Cerebellum (tissue), 4 donors: ENCODE measurements at places on chromosomes 7 and 10. TPM values are rescaled to one million over a fixed set of nuclear protein-coding genes. Genes with fewer than 3 reads are reported as not detected.

DNA sequence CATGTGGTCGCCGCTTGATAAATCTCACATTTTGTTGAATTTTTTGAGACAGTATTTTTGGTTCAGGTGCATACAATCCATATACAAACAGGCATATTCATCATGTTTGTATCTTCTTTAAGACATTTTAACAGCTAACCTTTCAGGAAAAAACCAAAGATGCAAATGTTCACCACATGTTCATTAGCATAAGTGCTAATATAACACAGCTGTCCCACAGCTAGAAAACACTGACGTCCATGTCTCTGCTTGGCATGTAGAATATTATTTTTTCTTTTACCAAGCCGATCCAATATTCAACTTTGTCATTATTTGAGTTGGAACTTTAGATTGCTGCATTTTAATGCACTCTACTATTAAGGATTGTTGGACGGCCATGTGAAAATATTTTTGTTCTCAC, 31.2 kb downstream of the BMPER start:
- no peak for DNase-seq

- DNase-seq: no peak
These were observed 234.3 kb downstream of the CACNA2D1 start for GRCh38 chr7:82209179-82209747.

GATA3 gene
- total RNA-seq: 0.09 TPM

- no peak for DNase-seq
These were observed 7.6 kb upstream of the GRID2IP start for GRCh38 chr7:6558837-6559236.

- DNase-seq: no peak
These were observed 167.2 kb downstream of the MAD1L1 start for GRCh38 chr7:2065528-2065927.

GRCh38 chr7:115789901-115790300, 240.7 kb downstream of the TFEC start:
- DNase-seq: no peak

- DNase-seq: no peak
These were observed 27.6 kb downstream of the SGPL1 start for GRCh38 chr10:70843333-70843732.

GRCh38 chr7:73718905-73719805, at the start of gene STX1A:
TSS of gene STX1A (minus strand) at chr7:73719669. CDS start at chr7:73719631, 38 bp downstream.
- peak; percentile 92 for DNase-seq

- no peak for DNase-seq
These were observed 97.7 kb upstream of the MTPN start for GRCh38 chr7:136074843-136075242.

DNA sequence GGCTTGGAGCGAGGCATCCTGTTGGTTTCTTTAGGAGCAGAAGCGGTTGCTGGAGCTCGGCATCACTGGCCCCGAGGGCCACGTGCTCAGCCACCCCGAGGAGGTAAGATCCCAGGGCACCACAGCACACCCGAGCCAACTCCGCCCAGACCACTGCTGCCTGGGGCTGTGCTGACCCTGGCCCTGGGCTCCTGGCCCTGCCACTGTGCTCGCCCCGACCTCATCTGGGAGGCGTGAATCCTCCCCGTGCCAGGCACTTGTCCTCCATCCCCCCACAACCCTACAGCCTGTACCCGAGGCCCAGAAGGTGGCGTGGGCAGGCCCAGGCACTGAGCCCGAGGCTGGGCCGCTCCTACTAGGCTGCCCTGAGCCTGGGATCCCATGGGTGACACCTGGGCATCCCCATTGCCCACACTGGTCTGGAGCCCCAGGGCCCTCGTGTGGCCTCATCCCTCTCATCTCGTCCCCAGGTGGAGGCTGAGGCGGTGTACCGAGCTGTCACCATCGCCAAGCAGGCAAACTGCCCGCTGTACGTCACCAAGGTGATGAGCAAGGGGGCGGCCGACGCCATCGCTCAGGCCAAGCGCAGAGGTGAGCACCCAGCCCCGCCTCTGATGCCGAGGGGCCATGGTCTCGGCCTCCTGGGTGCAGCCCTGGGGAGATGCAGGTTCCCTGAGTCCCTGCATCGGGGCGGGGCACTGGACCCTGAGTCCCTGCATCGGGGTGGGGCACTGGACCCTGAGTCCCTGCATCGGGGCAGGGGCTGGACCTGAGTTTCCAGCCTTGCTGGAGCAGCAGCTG, 11.8 kb downstream of the DPYSL4 start:
- no peak for DNase-seq

- no peak for DNase-seq
These were observed 376.8 kb downstream of the DNAJB6 start for GRCh38 chr7:157713591-157713990.

PTPN20 gene
- total RNA-seq: 16.4 TPM

DNA sequence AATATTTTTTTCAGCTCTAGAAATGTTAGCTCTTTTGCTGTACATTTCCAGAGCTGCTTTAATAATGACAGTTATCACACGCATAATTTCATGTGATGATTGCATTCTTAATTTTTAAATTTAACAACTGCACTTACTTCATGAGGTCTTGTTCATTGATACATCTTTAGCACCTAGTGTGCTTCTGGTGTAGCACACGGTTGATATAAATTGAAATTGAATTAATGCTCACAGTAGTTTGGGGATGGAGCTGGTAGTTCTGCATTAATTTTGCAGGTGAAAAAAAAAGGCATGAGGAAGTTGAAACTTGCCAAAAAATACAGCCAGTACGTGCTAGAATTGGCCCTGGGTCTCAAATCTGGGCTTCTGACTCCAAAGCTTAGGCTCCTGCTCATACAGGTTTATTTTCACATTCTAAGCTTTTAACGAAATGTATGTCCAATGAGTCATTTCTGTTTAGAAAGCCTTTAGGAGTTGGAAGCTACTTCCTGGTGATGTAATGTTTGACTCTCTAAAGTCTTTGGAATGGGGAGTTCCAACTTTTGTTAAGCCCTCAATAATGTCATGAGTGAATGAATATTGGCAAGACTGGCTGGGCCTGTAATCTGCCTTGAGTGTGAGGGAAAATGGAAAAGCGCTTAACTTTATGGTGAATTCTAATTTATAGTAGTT, 62.5 kb downstream of the DAGLB start:
- DNase-seq: no peak

GRCh38 chr10:1733720-1734119, 3.6 kb downstream of the ADARB2 start:
- no peak for DNase-seq

SPDYE8 gene
- not detected for total RNA-seq

DNA sequence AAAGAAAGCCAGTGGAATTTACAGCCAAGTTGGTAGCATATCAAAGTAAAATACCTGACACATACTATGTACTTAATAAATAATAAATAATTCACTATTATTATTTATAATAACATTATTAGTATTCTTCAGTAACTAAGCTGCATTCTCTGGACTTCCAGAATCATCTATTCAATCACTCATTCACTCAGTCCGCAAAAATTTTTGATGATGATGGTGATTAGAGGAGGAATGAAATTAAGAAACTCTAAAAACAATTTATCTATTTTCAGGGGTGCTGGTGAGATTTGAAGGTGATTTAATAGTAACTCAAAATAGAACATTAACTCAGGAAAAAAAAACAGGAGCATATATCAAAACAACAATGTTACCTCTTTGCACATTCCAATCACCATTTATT, 3.2 kb upstream of the LIPN start:
- DNase-seq: no peak

DNA sequence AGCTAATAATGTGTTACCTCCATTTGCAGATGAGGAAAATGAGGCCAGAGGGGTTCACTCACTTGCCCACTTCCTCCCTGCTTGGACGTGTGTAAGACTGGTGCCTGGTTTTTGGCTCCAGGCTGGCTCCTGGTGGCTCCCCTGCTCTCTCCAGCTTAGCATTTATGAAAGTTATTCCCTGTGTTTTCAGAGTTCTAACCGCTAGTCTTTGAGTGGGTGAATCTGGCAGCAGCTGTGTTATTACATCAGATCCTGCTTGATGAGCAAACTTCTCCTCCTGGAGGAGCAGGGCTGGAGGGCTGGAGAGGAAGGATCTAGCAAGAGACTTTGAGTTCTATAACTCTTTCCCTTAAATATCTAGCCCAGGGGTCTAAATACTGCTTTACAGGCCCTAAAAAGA, 80.9 kb upstream of the AGBL3 start:
- DNase-seq: no peak

NFE2L3 gene
- 11.7 TPM for total RNA-seq

GRCh38 chr10:31769564-31769963, 159.1 kb downstream of the ARHGAP12 start:
- DNase-seq: no peak

ZNF783 gene
- 13.1 TPM for total RNA-seq

AMZ1 gene
- 2.4 TPM for total RNA-seq

- DNase-seq: peak; percentile 32
These were observed 98.6 kb downstream of the MYOF start for GRCh38 chr10:93383562-93383981.

CALCR gene
- total RNA-seq: 0.45 TPM

GRCh38 chr10:91126471-91126870, 94.0 kb upstream of the PCGF5 start:
- DNase-seq: no peak

GRCh38 chr10:70052462-70053217, at the start of gene MACROH2A2:
TSS of gene MACROH2A2 (plus strand) at chr10:70052846. CDS start at chr10:70075659, 22,813 bp downstream.
- peak; percentile 83 for DNase-seq

DNA sequence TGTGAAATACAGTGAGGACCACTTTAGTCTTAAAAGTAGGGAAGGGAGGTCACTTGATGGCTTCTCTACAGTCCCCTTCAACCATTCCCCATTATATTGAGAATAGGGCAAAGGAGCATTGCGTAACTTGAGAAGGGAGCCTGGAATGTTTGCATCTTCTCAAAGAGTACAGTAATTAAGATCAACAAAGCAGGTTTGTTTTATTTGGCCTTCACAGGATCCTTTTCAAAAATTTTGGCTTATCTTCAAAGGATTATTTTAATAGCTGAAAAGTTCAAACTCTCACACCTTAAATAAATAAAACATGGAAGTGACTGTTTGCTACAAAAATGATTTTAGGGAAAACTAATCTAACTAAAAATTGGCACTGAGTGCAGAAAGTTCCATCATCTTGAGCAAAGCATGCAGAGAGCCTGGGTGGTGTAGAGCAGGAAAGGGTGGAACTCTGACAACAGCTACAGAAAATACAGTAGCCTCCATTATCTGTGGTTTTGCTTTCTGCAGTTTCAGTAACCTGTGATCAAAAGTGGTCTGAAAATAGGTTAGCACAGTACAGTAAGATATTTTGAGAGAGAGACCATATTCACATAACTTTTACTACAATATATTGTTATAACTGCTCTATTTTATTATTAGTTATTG, 214.0 kb downstream of the MDFIC start:
- no peak for DNase-seq

ZFYVE27 gene
- 38.5 TPM for total RNA-seq

RFC2 gene
- total RNA-seq: 22.1 TPM

DNA sequence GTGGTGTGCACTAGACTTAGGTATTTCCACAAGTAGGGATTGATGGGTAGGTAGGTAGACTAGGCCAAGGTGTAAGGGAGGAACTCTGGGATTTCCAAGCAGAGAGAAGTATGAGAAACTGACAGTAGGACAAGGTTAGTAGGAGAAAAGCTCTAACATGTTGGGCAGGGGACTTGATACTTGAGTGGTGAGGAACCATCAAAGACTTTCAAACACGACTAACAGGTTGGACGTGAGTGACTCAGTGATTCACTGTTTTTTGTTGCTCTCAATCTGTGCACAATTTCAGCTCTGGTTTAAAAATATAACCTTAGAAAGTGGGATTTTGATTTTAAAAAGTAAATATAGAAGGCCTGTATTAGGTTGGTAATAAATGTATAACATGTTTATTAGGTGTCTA, 44.4 kb downstream of the KLHDC10 start:
- DNase-seq: no peak

NANOS1 gene
- 7.8 TPM for total RNA-seq

WDR86 gene
- 33.8 TPM for total RNA-seq

- no peak for DNase-seq
These were observed 227.7 kb downstream of the CUX1 start for GRCh38 chr7:102044984-102045673.

DNA sequence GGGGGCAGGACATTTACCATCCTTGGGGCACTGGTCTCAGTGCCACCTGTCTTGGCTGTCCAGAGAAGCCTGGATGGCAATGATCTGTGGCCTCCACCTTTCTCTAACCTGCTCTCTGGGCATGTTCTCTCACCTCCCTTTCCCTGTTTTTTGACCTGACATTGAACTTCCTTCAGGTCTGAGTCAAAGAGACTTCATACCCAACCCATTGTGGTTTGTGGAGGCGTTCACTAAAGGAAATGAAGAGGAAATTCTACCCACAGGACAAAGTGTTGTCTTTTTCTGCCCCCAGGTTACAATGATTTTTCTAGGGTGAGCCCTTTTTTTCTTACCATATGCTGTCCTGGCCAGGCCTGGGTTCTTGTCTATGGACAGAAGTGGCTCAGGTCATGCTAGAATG, 76.6 kb downstream of the CYP26A1 start:
- DNase-seq: no peak

DNA sequence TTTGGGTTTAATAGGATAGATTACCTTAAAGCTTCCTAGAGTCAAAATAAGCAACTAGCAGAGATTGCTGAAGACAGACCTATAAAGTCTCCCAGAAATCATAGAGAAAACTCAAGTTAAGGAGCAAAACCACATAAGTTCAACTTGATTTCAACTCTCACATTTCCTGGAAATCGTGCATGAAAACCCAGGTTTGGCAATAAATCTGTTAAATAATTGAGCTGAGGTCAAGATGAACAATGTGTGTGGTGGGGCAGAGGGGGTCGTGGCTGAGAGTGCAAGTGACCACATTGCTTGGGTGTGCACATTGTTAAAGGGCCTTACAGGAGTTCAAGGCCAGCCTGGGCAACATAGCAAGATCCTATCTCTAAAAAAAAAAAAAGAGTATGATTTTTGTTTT, 636.5 kb downstream of the GALNT17 start:
- DNase-seq: no peak

DNA sequence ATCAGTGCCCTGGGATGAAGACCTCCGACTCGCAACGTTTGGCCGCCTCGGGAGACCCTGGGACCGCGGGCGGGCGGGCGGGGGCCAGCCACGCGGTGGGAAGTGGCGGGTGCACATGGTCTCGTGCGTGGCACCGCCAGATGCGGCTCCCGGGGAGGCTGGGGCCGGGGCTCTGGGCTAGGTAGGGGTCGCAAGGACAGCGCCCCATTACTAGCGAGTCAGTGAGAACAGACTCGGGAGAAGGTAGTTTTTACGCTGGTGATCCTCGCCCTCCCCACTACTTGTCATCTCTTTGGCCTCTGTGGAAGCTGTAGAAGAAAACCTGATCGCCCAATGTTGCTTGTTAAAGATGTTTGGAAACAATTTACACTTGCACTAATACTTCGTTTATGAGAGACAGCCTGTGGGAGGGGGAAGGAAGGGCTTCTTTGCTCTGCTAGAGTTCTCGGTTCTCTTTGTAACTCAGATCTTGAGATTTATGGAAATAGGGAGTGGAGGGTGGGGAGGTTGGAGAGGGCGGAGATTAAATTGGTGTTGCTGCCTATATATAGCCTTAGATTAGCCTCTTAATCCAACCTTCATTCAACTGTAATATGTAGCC, 591 bp downstream of the BZW2 start:
- peak; percentile 16 for DNase-seq
